ENCODE measurements at places on chromosomes 1 and 21. TPM values are rescaled to one million over a fixed set of nuclear protein-coding genes. Genes with fewer than 3 reads are reported as not detected.

- no peak for DNase-seq
These were observed 11.1 kb downstream of the RNF19B start for GRCh38 chr1:32953495-32953894.

Gene ADGRL4
- 23.5 TPM for total RNA-seq

- DNase-seq = no peak
These were observed 59.4 kb upstream of the POU2F1 start for GRCh38 chr1:167161242-167161641.

Gene FCGR2B
- 5.6 TPM for total RNA-seq

Gene SAMSN1
- total RNA-seq = 1.9 TPM

GRCh38 chr1:53498555-53499131, 39.4 kb downstream of the DMRTB1 start:
- no peak for DNase-seq

- no peak for DNase-seq
These were observed 460.2 kb downstream of the KIF26B start for GRCh38 chr1:245615001-245615400.

GRCh38 chr1:206975306-206975705, 5.0 kb upstream of the FCAMR start:
- DNase-seq = no peak

Gene CHAF1B
- total RNA-seq = 0.62 TPM

DNA sequence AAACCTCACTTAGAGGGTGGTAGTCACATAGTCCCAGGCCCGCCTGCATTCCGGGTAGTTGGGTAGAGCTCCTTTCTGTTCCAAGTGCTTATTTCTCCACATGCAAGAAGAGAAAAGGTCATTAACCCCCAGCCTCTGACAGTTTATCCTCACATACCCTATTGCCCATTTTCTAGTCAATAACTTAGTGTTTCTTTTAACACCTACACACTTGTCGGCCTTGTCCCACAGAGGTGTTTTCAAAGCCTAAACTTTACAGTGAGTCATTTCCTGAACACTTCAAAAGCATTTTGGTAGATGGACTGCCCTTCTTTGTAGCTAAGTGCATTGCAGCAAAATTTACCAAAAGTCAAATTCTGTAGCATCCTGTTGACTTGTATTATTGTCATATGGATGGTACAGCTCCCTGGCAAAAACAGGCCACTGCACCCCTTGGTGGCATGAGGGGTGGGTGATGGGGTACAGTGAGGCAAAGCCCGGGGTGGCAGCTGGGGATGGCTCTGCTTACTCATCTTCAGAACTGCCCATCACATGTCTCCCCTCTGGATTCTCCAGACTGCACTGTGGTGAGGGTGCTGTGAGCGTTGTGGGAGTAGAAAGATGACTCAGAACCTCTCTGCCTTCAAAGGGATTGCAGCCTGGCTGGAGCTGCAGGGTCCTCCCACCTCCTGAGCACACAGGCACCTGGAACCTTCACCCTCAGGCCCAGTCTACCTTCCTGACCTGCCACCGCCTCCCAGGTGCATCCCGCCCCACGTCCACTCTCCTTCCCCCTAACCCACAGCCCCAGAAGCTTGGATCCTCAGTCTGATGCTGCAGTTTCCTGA, 45.8 kb upstream of the DMRTB1 start:
- no peak for DNase-seq

GRCh38 chr1:211420845-211421454, 71.0 kb downstream of the RD3 start:
- DNase-seq = no peak

DNA sequence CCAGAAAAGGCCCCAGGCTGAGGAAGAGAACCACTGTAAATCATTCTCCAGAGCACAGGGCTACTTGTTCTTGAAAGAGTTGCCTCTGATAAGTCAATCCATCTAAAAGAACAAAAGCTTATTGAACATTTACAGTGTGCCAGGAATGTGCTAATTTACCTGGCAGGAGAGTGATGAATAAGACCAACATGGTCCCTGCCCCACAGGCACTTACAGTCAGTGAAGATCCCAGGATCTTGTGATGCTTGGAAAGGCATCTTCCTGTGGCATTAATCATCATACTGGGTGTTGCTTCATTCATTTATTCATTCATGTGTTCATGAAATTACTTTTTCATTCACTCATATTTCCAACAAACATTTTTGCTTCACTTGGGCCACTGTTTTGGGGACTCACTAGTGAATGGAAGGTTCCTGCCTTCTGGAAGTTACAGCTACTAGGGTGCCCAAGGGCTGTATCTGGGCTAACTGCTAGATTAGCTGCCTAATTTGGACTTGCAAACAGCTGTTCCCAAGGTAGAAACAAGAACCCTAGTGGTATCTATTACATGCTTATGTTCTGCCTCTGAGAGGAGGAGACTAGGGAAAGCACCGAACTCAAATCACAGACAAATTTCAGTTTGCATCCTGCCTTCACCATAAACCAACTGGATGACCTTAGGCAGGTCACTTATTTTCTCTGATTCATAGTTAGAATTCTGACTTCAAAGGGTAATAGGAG, 133.5 kb downstream of the CLIC6 start:
- no peak for DNase-seq

Gene RXFP4
- not detected for total RNA-seq

- DNase-seq = no peak
These were observed 15.6 kb upstream of the LY9 start for GRCh38 chr1:160780398-160780755.

Gene APOBEC4
- not detected for total RNA-seq

DNA sequence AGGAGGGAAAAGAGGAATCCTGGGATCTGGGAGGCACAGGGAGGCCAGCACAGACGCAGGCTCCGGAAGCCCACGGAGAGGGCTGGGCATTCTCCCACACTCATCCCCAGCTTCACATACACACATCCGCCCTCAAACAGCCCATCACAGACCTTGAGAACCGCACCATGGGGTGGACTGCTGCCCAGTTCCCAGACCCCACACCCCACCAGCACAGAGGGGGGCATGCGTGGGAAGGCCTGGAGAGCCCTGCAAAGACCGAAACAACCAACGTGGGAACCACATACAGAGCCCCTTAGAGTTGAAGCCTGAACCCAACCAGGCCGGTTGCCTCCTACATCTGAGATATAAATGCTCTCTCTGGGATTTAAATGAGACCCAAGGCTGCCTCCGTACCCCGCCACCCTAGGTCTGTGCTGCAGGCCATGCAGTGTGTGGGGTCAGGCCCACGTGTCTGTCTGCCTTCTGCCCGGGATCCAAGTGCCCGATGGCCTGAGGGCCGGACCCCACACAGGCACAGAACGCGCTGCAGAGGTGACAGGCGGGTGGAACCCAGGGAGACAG, 126.2 kb upstream of the COL6A1 start:
- DNase-seq = peak; percentile 59

- DNase-seq = no peak
These were observed 37.8 kb downstream of the IER5 start for GRCh38 chr1:181126289-181126688.

DNA sequence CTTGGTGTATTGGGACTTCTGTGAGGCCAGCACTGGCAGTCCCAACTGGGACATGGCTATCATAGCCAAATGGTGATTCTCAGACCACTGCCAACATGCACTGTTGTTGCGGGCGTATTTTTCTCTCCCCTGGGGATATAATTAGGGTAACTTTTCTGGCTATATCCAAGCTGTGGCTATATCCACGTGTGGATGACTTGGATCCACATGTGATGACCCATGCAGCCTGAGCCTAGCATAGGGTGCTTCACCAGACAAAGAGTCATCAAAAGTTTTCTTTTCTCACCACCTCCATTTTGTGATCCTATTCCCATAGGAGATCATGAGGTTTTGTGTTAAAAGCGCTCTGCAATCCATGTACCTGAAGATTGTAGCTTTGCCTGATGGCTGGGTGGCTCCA, 51.2 kb upstream of the CSF3R start:
- peak; percentile 7 for DNase-seq

DNA sequence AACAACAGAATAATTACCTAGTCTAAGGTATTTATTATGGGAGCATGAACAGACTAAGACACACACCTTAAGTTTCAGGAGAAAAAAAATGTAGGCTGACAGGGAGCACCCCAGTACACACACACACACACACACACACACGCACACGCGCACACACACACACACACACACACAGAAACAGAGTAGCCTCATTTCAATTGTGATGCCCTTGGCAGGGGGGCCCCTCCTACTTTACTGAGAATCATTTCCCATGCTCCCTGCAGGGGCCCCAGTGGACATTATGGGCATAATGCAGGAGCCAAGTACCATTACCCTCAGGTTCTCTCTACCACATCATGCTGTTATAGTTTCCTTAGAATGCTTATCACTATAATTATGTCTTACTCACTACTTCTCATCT, 104.9 kb downstream of the CDC7 start:
- DNase-seq = no peak

DNA sequence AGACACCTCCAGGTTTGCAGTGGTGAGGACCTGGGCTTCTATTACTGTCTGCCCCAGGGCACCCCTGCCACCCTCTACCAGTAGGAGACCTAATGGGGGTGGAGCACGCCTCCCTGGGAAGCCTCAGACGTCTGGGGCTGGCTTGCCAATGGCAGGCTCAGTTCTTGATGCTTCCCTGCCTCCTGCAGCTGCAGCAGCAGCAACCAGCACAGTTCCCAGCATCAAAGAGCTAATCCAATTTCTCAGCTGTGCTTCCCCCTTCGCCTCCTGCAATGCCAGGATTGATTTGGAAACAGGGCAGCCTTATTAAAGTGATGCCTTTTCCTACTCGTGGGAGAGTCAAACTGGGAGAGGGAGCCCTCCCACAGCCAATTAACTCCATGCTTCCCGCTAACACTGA, 8.2 kb downstream of the SYT2 start:
- no peak for DNase-seq

Gene ACTL8
- not detected for total RNA-seq

DNA sequence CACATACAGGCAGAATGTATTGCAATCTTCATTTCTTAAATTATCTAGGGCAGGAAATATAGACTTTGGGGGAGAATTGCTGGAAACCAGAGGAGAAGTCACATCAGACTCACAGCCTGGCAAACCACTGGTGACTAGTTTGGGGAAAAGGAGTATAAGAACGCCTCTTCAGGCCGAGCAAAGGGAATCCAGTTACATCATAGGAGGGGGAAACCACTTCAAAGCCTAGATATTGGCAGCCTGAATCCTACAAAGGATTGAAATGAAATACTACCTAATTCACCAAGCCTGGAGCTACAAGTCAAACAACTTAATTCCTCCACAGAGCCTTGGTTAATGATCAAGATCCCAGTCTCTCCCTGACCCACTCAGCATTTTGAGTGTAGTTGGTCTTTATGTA, 121.7 kb downstream of the SLC30A10 start:
- no peak for DNase-seq

Gene DSCAM
- total RNA-seq = not detected

Gene OLIG2
- not detected for total RNA-seq

GRCh38 chr21:45126204-45126626, 51.8 kb downstream of the ADARB1 start:
- DNase-seq = no peak

DNA sequence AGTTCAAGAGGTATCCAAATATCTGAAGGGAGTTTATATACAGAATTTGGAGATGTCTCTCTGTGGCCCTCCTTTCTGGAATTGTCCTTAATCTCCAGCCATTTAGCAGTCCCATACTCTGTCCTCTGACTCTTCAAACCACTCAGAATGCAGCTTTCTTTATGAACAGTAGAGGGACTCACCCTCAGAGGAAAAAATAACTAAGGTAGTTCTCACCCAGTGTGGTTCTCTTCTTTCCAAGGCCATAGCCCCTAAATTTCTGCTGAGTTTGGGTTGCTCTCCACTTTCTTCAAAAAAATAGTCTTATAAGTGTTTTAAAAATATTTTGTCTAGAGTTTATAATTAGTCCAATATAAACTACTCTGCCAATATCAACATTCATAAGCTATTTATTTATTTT, 369.7 kb downstream of the MATN1 start:
- no peak for DNase-seq

GRCh38 chr1:7389201-7389905, 381.7 kb upstream of the VAMP3 start:
- no peak for DNase-seq

DNA sequence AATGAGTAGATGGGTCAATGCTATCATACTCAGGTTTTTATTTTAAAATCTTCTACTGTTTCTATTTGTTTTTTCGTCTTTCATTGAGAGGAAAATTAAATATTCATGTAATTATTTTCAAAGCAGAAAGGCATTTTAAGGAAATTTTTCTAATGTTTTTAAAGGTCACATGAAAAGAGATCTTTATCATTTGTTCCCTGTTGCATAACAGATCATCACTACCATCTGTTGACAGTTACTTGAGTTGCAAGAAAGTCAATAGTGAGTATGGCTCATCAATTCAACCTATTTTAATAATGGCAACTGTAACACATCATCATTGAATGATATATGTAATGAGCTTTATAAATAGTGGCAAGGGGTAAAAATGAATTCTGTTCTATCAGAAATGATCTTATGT, 369.7 kb downstream of the DPYD start:
- DNase-seq = no peak

Gene LRRC39
- 90.7 TPM for total RNA-seq

Gene DPT
- 32.1 TPM for total RNA-seq

- DNase-seq = no peak
These were observed 19.4 kb downstream of the CERS2 start for GRCh38 chr1:150955280-150955679.

DNA sequence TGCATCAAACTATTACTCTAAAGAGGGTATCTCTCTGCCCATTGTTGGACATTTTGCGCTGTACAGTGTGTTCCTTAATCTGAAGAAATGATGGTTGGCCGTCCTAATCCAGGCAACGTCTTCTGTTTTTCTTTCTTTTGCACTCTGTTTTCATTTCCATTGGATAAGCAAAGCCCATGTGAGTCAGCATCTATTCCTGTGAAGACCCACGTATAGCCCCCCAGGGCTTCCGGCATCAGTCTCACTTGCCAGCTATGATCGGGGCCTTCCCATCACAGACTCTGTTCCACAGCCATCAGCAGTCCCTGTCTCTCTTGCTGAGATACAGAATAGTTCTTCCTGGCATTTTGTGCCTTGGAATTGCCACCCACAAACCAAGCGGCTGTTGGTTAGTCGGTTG, 29.2 kb upstream of the BRDT start:
- DNase-seq = no peak

Gene TESK2
- total RNA-seq = 1.0 TPM

DNA sequence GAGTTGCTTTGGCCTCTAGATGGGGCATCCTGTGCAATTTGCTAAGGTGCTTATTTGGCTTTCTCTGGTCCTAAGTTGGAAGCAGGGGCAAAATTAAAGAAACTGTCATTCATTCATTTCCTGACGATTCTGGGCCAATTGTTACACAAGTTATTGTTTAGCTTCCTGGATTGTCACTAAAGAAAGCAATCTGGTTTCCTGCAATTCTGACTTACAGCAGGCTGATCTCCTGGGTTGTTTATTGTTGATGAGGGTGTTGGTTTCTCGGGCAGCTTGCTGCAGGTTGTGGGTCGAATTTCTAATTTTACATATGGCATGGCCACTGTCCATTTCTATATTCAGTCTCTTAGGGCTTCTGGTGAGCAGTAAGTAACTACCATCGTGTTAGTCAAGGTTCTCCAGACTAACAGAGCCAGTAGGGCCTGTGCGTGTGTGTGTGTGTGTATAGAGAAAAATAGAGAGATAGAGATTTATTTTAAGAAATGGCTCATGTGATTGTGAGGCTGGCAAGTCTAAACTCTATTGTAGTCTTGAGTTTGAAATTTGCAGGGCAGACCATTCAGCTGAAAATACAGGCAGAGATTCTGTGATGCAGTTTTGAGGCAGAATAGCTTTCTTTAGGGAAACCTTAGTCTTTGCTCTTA, 30.4 kb downstream of the CTH start:
- DNase-seq = no peak

Gene OR2L2
- total RNA-seq = not detected
